Ecto neural progenitor cell (in vitro differentiated cells): ENCODE measurements at places on chromosomes 5 and 9.

DNA sequence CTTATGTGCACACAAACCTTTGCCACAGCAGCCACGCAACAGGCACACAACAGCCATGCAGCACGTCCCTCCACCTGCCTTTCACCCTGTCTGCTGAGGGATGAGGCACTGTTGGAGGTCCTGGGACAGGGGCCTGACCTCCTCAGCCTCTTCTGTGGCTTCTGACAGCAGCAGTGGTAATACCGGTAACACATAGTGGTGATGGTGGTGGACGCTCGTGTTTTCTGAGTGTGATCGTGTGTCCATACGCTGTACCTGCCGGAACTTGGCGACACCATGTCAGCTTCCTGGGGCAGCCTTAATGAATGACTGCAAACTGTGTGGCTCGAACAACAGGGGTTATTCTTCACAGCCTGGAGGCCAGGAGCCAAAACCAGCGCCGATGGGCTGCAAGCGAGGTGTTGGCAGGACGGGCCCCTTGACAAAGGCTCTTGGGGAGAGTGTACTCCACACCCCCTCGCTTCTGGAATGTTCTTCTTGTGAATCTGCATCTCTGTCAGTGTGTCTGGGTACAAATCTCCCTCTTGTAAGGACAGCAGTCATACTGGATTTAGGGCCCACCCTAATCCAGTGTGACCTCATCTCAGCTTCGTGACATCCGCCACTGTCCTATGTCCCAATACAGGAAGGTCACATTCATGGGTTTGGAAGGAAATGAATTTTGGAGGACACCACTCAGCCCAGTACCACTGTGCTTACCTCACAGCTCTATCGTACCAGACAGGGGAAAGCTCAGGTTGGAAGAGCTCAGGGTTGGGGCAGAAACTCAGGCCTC is 55.3 kb upstream of the EXOC3 start:
- no peak for DNase-seq

GRCh38 chr9:134195558-134195957 is 31.2 kb upstream of the RNU6ATAC start:
- no peak for DNase-seq

DNA sequence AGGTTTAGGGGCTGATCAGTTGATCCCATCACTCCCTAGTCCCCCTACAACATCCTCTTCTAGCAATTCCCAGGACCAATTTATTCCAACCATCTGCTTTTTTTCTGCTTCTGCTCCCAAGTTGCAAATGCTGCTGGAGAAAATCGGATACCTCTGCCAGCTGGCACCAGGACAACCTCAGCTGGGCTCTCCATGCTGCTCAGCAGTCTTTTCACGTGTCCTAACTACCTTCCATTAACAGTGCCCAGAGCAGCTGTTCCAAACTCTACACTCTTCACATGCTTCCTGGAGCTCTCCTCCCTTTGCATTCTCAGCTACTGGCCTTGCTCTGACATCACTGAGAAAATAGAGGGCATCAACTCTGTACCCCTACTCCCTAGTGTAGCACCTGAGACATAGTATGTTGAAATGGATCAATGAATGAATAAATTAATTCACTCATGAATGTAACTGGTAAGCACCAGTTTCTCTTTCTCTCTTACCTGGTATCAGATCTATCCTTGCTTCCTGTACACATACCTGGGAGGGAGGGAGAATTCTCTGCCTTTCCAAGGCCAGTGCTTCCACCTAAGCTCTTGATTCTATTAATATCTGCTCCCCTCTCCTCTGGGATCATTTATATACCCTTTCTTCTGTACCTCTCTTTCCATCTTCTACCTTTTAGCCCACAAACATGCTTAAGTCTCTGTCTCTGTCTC is 191.0 kb downstream of the RAB3C start:
- no peak for DNase-seq

DNA sequence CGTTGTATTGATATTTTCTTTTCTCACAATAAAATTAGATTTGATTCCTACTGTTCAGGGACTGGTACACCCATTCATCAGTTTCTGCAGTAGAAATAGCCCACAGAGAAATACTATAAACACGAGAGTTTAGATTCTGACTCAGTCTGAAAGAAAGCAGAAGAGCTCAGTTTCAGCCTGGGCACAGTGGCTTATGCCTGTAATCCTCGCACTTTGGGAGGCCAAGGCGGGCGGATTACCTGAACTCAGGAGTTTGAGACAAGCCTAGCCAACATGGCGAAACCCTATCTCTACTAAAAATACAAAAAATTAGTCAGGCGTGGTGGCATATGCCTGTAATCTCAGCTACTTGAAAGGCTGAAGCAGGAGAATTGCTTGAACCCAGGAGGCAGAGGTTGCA is 8.6 kb downstream of the ITK start:
- DNase-seq: no peak

DNA sequence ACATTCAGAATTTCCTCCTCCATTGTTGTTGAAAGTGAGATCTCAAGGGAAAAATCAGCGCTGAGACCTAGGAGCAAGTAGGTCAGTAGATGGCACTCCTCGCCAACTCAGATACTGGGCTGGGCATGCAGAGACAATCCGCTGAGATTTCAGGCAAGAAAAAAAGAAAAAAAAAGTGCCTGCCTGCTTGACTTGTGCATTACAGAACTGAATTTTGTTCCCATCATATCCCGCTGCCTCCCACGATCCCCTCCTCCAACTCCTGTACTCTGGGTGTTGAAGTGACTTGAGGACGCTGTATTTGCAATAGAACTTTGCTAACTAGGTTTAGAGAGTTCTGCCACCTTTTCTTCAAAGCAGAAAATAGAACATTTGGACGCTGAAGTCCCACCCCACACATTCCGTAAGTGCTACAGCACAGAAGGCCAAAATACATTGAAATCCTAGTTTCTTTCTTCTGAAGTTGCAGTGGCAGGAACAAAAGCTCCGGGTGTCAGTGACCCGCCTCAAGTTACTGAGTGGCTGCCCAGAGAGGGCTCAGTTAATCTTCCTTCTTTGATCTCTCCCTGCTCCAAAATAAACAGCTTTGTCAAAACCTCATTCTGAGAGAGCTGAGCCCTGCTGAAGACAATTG is 265.8 kb downstream of the MLLT3 start:
- peak; percentile 80 for DNase-seq

DNA sequence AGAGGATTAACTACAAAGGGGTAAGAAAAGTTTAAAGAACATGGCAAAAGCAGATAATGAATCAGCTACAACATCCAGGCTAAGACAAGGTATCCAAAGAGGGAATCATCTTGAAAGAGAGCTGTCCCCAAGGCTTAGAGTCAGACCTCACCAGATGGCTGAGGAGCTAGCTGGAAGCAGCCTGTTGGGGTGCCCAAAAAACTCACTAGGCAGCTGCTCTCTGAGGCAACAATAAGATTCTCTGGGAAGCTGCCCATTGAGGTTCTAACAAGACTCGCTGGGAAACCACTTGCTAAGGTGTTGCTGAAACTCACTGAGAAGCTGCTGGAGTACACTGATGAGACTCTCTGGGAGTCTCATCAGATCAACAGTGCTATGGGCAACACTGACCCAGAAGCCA is 185.2 kb downstream of the CETN3 start:
- DNase-seq: no peak

DNA sequence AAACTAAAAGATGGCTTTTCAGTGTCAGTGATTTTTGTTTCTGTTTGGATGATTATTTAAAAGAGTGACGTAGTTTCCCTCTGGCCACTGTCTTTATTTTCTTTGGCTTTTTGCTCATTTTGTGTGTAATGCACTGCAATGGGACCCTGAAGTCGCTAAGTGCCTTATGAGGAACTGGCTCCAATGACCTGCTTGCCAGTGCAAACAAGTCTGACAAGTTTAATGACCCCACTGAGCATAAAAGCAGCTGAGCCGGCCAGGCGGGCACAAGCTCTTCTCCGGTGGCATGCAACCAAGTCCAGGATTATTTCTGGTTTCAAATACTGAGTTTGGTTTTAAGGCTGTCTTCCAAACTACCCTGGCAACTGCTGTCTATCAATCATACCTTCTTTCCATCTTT is 15.6 kb upstream of the GNA14 start:
- no peak for DNase-seq

- DNase-seq: no peak
These were observed 20.3 kb downstream of the DCP2 start for GRCh38 chr5:112996830-112997374.

GRCh38 chr5:111116550-111116949 is 24.4 kb downstream of the WDR36 start:
- no peak for DNase-seq

DNA sequence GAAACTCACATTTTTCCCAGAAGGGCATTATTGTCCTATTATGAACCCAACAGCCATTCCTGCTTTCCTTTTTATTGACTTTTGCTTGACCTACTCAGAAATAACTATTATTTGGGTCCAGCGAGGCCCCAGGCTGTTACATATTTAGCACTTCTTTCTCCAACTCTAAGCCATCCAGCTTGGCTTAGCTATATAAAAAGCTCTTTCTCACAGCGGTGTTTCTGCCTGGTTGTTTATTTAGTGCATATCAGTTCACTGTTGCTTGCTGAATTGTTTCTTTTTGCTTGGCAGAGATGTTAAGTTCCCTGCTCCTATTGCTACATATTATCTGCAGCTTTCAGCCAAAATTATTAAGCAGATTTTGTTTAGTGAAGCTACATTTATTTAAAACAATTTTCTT is 1156.8 kb upstream of the SEMA6A start:
- DNase-seq: no peak
